ENCODE measurements at places on chromosomes 7 and 10. TPM values are rescaled to one million over a fixed set of nuclear protein-coding genes. Genes with fewer than 3 reads are reported as not detected.

Gene HABP2
- total RNA-seq: 0.16 TPM

Gene PLEKHS1
- not detected for total RNA-seq

Gene ZNF800
- 33.6 TPM for total RNA-seq

Gene EGR2
- 0.92 TPM for total RNA-seq

Gene KDM7A
- total RNA-seq: 46.7 TPM

Gene ACSM6
- not detected for total RNA-seq

Gene LRRTM3
- not detected for total RNA-seq

Gene GSTO2
- total RNA-seq: 3.3 TPM

Gene ATOH7
- not detected for total RNA-seq

Gene RBP4
- total RNA-seq: 2.8 TPM

Gene TMEM270
- total RNA-seq: not detected

Gene DENND2A
- total RNA-seq: 7.3 TPM

Gene ARHGAP22
- 1.9 TPM for total RNA-seq

Gene ZDHHC16
- total RNA-seq: 22.2 TPM

Gene HOXA5
- 18.8 TPM for total RNA-seq

Gene NRG3
- not detected for total RNA-seq

Gene FAM200A
- 5.4 TPM for total RNA-seq

Gene STEAP2
- total RNA-seq: 1.7 TPM

Gene CLEC5A
- total RNA-seq: not detected

Gene AGR2
- not detected for total RNA-seq

Gene SPDYE3
- not detected for total RNA-seq

Gene MBL2
- not detected for total RNA-seq

Gene IFIT2
- total RNA-seq: 1.2 TPM

Gene OIT3
- total RNA-seq: not detected

Gene SPDYE2
- total RNA-seq: not detected

Gene CHST3
- 44.0 TPM for total RNA-seq

Gene GPER1
- 3.1 TPM for total RNA-seq

Gene SPDYE2B
- not detected for total RNA-seq

Gene DLD
- total RNA-seq: 170 TPM

Gene SFRP5
- 0.30 TPM for total RNA-seq

Gene HOXA2
- 0.59 TPM for total RNA-seq

Gene GRIFIN
- not detected for total RNA-seq

Gene LRRC18
- not detected for total RNA-seq

Gene VPS26A
- 41.1 TPM for total RNA-seq

Gene OR2A14
- not detected for total RNA-seq

Gene TMEM236
- 0.20 TPM for total RNA-seq

Gene VWA2
- not detected for total RNA-seq

Gene INA
- total RNA-seq: not detected

Gene KCP
- total RNA-seq: 0.32 TPM

Gene ZNF425
- total RNA-seq: 1.7 TPM

Gene SLC13A1
- total RNA-seq: 0.12 TPM

Gene WAC
- 75.1 TPM for total RNA-seq

Gene ITIH2
- total RNA-seq: not detected

Measured in psoas muscle (tissue), 8 donors.